ENCODE measurements at places on chromosomes 6 and 20.

GRCh38 chr20:58470336-58471192 lies 44.6 kb downstream of the APCDD1L start:
- DNase-seq = no peak

- no peak for DNase-seq
These were observed 10.8 kb downstream of the TENT5A start for GRCh38 chr6:81741689-81742088.

- DNase-seq = no peak
These were observed 122.4 kb downstream of the MCHR2 start for GRCh38 chr6:99871641-99872040.

DNA sequence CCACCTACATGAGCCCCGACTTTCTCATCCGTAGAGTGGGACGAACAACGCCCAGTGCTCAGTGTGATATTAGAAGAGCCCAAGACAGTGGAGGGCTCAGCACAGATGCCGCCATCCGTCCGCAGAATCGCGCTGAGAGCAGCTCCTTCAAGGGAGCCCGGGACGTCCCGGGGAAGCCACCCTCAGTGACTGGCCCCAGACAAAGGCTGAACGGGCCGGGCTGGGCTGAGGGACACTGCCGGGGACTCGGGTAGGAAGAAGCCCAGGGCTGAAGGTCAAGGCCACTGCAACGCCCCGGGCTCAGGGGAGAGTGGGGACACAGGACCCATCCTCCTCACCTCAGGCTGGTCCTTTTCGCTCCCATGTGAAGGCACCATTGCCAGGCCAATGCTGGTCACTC lies 12.8 kb upstream of the CHRNA4 start:
- no peak for DNase-seq

DNA sequence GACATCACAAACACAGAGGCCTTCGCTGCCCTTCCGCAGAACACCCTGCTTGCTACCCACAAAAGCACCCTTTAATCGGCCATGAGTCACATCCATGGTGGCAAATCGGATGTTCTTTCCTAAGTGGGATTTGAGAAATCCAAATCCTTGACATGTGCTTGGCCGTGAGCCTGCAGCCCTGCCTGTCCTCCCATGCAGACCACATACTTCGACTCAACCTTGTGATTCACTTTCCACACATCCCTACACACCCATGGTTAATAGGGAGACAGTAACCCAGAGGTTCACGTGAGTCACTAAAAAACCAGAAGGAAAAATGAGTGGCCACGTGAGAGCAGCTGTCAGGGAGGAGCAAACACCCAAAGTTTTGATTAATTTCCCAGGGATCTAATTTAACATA lies 19.4 kb downstream of the RAMACL start:
- DNase-seq = no peak

- DNase-seq = no peak
These were observed 30.6 kb downstream of the KCNG1 start for GRCh38 chr20:50992336-50992732.

GRCh38 chr6:151914484-151914883 lies 107.0 kb downstream of the ESR1 start:
- no peak for DNase-seq

DNA sequence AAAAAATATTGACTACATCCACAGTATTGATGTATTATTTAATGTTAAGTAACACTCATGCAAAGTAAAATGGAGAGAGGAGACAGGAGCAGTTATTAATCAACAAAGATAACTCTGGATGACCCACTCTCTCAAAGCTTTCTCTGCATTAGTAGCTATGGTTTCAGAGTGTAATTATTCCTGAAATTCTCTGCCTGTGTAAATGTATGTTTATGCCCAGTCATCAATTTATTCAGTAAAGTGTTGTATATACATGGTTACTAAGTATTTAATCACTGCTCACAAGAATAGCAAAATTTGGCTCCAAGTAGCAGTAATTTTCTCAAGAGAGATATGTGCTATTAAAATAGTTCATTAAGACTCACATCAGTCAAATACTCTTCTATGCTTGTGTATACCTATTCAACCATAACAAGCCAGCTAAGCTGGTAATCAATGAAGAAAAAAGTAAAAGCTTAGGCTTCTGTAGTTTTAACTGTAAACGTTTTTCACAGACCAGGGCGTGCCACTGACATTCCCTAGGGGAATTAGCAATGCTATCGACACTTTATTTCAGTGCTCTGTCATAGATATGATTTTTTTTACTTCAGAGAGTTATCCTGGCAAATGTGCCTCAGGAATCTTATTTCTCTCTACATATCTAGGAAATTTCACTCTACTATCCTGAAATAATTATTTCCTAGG lies 54.0 kb upstream of the RAB32 start:
- no peak for DNase-seq

GRCh38 chr6:24054388-24054787 lies 71.6 kb upstream of the NRSN1 start:
- DNase-seq = no peak

DNA sequence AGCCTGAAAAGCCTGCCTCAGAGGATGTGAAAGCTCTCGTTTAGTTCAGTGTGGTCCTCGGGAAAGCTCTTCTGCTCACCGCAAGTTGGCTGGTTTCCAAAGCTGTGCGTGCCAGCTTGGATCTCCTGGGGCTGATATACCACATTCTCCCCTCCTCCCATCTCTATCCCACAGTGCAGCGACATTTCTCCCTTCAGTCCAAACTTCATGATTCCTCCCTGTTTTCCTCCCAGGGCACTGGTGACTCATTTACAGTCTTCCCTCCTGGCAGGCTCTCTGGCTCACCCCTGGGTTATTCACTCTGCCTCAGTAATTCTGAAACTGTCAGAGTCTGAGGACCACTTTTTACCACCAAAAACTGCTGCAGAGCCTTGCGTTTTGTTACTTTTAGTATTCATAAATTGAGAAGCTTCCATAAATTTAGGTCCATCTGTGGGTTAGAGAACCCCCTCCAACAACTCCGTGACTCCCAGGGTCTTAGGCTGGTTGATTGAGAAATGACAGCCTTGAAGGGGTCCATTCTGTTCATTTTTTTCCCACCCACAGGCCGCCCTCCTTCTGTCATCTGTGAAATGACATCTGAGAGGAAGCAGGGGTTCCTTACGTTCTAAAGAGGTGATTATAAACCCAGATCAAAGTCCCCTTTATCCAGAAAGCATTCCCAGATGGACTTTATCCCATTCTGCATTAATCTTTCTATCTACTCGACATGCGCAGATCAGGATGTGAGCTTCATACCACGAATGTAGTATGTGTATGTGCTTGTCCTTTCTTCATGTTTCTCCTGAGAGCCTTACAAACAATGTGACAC lies 6.1 kb downstream of the TRIM10 start:
- no peak for DNase-seq

DNA sequence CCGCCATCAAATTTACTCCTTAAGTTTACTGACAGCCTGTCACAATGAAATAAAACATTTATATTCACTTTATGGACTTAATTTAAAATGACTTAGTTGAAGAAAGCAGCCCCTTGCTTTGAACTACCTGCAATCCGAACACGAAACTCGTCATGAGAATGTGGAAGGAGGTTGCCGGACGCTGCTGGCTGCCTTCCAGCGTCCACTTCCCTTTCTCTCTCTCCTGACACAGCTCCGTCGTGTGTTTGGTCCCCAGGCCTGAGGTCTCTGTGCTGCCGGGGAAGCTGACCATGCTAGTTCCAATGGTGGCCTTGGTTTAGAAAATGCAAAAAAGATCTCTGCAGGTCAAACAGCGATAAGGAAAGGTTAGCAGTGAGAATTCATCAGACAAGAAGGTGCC lies 519.7 kb downstream of the CDH26 start:
- DNase-seq = no peak

GRCh38 chr20:59017493-59018231 lies 1.6 kb upstream of the TUBB1 start:
- no peak for DNase-seq

DNA sequence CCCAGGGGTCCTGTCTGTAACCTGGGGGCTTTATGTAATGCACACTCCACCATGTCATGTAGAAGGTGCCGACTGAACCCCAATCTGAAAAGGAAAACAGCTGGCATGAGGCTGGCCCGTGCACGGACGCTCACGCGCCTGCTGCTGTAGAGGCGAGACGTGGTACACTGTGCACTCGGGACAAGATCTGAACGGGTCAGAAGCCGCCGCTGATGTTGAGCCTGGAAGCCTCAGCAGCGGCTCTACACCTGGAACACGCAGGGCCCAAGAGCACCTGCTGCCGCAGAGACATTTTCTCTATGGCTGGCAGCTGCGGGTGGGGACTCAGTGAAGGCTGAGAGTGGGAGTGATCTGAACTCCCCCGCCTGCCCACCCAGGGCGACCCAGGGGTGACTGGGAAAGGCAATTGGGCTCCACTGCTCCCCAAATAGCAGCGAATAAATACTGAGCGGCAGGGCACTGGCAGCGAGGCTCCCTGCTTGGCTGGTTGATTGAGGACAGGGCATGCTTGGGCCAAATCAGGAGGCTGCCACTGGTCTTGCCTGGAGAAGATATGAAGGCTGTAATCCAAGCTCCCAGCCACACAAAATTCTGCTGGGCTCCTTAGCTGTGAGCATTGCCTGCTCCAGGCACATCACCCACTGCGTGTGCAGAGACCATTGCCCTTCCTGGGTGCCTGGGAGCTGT lies 2.5 kb upstream of the OGFR start:
- no peak for DNase-seq

DNA sequence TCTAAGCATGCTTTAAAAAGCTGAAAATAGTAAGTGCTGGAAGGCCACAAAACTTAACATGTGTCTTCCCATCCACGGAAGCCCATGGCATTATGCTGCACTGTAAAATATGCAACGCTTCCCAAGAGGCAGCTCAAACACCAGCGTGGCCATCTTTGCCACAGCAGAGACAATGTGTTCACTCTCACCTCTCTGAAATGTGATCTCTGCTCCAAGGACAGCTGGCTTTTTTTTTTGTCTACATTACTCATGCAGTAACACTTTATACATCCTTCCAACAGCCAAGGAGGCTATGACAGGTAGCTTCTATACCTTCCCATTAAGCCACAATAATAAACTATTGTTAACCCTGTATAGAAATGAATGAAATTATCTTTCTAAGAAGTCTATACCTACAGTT lies 49.2 kb downstream of the BLOC1S5 start:
- no peak for DNase-seq

GRCh38 chr6:136344420-136344819 lies 54.8 kb upstream of the BCLAF1 start:
- no peak for DNase-seq

DNA sequence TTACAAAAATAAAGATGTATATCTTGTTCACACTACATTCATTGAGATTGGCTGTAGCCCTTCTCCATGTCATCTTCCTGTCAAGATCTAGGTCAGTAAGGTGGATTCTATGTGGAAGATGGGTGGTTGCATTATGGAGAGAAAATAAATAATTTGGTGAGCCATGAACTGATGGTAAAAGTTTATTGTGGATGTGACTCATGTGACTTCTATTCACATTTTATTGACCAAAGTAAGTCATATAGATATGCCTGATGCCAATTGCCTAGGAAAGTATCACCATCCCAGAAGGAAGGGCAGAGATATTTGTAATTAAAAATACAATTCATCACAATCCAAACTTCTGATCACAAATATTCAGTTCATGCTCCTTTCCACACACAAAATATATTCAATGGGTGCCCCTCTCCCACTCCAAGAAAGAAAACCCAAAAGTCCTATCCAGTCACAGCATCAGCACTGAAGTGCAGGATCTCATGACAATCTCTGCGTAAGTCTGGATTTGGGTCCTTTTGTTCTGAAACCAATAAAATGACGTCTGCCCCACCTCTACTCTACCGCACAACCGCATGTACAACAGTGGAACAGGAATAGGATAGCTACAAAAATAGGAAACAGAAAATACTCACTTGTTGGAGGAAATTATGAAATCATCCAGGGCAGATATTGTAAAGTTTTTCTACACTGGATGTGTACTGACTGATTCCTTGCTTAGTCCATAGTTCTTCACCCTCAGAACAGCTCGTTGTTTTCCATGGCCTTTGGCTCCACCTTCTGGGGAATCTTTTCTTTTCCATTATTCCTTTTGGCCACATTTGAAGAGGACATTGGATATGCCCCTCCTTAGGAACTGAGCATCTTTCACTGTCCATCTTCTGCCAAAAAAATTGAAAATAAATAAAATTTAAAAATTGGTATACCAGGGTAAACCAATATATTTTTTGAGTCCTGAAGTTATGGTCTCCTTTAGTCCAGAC lies 16.1 kb upstream of the SLC17A3 start:
- peak; percentile 41 for DNase-seq

- DNase-seq = no peak
These were observed 46.3 kb upstream of the ENTPD6 start for GRCh38 chr20:25148982-25149846.

- DNase-seq = no peak
These were observed 83.1 kb upstream of the SLC24A3 start for GRCh38 chr20:19129306-19129705.

DNA sequence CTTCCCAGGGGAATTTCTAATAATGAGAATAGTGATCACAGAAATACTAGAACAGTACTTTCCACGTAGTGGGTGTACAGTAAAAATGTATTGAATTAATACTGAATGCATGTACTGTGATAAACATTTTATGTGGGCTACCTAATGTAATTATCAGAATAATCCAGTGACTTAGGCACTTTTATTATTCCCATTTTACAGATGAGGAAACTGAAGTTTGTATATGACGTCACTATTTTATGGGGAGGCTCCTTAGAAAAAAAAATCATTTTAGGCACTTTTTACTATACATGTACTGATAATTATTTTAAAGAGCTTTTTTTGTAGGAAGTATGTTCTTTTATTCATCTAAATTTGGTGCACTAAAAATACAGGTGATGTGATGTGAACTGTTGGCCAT lies 275.6 kb upstream of the TAB2 start:
- DNase-seq = no peak

DNA sequence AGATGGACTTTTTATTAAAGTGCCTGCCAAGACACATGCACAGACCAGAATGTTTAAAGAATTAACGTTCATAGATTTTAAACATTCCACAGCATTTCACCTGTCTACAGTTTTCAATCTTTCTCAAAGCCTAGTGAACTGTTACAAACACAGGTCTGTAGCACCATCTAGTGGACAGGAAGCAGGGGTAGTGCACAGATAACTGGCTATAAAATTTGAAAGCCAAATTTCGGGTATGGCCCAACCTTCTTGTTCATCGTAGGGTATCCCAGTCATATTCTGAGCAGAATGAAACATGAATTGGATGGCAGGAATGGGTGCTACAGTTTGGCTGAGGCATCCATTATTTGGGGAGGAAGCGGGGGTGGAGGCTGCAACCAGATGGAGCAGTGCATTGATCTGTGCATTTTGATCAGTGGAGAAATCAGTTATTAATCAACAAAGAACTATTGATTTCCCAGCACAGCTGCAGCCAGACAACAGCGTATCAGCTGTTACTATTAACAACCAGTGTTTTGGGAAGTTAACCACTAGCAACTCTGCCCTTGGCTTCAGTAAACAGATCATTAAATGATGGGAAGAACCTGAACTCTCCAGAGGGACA lies 56.1 kb upstream of the B3GAT2 start:
- DNase-seq = peak; percentile 50

DNA sequence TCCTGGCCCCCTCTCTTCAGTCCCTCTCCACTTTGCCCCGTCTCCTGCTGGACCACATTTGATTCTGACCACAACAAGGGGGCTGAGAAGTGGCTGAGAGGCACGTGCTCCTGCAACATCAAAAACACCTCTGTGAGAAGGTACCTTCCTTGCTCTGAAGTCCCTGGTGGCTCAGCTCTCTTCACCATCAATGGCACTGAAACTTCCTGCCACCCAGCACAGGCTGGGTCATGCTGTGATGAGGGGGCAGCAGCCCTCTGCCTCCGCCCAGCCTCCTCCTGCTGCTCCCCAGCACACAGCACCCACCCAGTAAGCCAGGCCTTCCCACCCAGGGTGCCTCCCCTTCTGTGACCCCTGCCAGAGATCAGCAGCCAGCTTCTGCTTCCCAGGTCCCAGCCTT lies 10.3 kb downstream of the ZMYND8 start:
- DNase-seq = no peak
